Activated CD8-positive, alpha-beta memory T cell treated with anti-CD3 and anti-CD28 coated beads for 1 hour (primary cell): ENCODE measurements at places on chromosomes 4 and X.

DNA sequence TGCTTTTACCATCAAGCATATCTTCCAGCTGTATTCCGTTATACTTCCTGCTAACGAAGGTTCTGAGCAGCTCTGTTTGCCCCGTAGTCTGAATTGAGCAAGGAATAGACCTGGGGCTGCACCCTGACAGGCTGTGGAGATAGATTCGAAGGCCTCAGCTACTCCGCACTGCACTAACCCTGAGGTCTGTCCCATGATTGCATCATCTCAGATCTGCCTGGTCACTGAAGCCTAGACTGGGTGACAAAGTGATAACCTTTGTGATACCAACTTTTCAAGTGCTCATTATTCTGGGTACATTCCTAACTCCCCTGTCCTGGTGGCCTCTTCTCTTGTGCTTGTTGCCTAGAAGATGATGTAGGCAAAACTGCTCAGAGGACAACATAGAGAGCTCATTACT lies 29.9 kb upstream of the PGRMC1 start:
- no peak for DNase-seq

DNA sequence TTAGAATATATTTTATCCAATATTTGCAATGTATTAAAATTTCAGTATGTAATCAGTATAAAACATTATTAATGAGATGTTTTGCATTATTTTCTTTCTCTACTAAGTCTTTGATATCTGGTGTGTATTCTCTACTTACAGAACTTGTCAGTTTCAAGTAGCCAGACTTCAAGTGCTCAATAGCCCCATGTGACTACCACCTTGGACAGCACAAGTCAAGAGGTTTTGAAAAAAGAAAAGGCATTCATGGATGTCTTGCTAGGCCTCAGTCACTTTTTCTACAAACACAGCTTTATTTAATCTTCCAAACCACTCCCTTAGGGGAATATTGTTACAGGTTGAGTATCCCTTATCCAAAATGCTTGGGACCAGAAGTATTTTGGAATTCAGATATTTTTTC lies 189.4 kb downstream of the QDPR start:
- no peak for DNase-seq

DNA sequence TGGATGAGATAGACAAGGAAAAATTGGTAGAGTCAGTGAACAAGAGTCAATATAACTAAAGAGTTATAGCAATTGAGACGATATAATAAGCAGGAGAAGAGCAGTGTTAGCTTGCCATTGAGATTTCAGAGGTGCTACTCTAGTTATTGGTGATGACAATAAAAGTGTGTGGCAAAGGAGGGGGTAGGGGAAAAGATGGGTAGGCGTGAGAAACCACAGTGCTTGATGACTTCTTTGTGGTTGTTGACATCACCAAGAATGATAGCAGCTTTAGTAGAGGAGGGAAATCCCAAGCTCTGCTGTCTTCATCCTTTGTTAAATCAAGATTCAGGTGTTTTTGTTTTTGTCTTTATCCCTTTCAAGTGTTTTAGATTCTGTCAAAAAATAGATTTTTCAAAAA lies 179.9 kb upstream of the PPP3CA start:
- peak; percentile 15 for DNase-seq

GRCh38 chr4:89022426-89023128 lies 34.4 kb downstream of the FAM13A start:
- no peak for DNase-seq

GRCh38 chr4:128006592-128006991 lies 41.4 kb downstream of the ABHD18 start:
- no peak for DNase-seq

DNA sequence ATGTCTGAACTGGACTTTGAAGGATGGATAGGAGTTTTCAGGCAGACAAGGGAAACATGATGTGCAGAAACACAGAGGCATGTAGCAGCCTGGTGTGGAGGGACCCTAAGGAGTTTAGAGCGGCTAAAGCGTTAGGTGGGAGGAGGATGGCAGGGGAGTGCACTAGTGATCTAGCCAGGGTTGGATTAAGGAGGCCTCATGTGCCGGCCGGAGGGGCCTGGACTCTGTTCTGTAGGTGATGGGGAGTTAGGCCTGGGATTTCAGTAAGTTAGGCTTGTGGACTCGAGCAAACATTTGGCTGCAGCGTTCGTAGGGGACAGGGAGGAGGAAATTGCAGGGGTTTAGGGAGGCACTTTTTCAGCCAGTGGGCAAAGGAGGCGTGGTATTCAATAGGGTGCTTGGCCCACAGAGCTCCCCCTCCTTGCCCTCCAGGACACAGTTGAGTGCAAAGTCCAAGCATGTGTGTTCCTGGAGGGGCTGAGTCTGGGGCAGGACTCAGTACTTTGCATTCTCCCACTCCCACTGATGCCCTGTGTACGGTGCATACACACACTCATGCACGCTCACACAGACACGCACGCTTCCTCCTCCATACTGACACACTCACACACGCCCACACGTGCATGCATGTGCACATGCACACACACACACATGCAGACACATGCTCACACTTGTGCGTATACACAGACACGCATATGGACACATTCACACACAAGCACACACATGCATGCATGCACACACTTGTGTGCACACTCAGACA lies 18.6 kb downstream of the PSAPL1 start:
- no peak for DNase-seq

- DNase-seq, result no peak
Measured at GRCh38 chrX:65587616-65588526, 53.3 kb upstream of the LAS1L start.

GRCh38 chr4:3010998-3011397 lies 47.6 kb downstream of the GRK4 start:
- no peak for DNase-seq

GRCh38 chrX:22541926-22542325 lies 269.2 kb downstream of the CBLL2 start:
- DNase-seq, result no peak

- DNase-seq, result no peak
Measured at GRCh38 chrX:36983831-36984230, 24.3 kb upstream of the FAM47C start.

- DNase-seq, result no peak
Measured at GRCh38 chr4:121642876-121643585, 53.7 kb downstream of the ANXA5 start.

DNA sequence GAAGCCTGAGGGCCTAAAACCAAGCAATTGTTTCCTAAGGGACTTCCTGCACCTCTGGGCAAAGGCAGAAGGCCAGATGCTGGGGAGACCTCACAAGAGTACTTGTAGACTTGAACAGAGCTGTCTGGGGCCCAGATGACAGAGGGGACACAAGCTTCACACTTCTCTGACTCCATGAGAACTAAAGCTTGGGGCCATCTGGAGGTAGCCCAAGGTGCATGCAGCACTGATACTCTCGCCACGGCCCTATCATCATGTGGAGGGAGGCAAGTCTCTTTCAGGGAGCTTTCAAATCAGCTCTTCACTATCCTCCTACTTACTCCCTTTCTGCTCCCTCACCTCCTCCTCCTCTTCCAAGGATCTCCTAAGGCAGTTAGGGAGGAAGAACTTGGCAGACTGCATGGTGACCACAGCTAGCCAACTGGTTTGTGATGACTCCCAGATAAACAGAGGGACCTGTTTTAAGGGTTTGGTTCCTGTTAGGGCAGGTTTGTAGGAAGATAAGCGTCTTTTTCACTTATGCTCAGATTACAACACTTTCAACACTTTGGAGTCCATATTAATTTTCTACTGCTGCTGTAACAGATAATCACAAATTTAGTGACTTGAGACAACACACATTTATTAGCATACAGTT lies 23.8 kb downstream of the MSL3 start:
- DNase-seq, result no peak

- no peak for DNase-seq
Measured at GRCh38 chrX:39931529-39932282, 166.1 kb downstream of the BCOR start.

DNA sequence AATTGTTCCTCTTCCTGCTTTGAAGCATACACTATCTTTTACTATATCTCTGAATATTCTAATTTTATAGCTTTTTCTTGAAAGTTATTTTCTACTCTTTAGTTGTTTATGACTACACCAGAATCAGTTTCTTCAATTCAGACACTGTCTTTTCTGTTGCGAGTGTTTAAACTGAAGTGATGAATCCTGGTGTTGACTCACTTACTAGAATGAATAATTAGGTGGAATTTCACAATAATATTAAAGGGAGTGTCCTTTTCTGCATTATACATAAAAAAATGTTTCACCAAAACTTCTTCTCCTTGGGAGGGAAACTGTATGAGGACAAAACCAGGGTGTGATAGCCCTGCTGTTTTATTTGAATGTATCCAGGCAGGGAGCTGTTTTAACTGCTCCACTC lies 1383.1 kb downstream of the C4orf33 start:
- no peak for DNase-seq

DNA sequence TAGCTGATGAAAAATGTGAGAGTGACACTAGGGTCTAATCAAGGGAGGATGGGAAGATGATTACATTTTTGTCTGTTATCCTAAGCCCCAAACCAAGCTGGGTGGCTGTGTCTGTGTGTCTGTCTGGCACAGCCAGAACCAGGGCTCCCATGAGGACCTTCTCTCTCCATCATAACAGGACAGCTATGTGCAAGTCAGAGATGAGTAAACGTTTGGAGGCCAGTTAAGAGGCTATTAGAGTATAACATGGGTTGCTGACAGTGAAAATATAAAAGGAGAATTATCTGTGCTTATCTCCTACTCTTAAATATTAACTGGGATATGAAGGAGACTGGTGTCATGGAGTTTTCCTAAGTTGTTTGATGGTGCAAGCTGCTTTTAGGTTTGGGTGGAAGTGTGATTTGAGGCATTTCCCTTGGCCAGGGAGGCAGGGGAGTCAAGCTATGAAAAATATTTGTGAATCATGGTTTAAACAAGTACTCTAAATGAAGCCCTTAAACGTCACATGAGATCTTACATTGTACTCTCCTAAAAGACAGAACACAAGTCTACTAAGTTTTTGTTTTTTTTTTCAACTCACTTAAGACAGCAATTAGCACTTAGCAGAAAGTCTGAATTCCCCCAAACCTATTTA lies 156.2 kb downstream of the ENOX2 start:
- DNase-seq, result no peak

- no peak for DNase-seq
Measured at GRCh38 chr4:83316459-83317165, 18.0 kb downstream of the HPSE start.

GRCh38 chr4:14284578-14284977 lies 657.1 kb upstream of the BOD1L1 start:
- no peak for DNase-seq

DNA sequence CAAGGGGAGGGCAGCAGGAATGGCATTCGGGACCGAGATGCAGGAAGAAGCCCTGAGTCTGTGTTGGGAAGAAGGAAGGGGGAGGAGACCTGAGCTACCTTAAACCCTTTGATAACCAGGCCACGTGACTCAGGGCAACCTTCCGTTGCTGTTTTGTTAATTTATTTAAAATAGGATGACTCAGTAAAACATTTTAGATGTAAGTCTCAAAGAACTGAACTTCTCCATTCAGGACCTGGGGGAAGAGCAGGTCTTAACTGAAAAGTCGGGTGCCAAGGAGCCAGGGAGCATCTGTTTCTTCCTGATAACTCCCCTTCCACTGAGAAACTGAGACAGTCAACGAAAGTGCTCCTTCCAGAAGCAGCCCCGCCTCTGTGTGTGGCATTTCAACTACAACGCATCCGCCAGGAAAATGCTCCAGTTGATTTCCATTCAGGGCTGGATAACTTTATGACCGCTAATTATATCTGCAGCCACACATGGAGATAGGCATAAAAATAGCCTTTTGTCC lies 88.0 kb downstream of the IRF2 start:
- no peak for DNase-seq
